ENCODE measurements at places on chromosomes 7 and 10. TPM values are rescaled to one million over a fixed set of nuclear protein-coding genes. Genes with fewer than 3 reads are reported as not detected.
A peak's percentile ranks its signal among the peaks of the same experiment; 100 is the strongest.

MMP21 gene
- 0.24 TPM for polyA plus RNA-seq

MYL10 gene
- not detected for polyA plus RNA-seq

RBP4 gene
- polyA plus RNA-seq, result 15.7 TPM

CDNF gene
- polyA plus RNA-seq, result 3.1 TPM

DNA sequence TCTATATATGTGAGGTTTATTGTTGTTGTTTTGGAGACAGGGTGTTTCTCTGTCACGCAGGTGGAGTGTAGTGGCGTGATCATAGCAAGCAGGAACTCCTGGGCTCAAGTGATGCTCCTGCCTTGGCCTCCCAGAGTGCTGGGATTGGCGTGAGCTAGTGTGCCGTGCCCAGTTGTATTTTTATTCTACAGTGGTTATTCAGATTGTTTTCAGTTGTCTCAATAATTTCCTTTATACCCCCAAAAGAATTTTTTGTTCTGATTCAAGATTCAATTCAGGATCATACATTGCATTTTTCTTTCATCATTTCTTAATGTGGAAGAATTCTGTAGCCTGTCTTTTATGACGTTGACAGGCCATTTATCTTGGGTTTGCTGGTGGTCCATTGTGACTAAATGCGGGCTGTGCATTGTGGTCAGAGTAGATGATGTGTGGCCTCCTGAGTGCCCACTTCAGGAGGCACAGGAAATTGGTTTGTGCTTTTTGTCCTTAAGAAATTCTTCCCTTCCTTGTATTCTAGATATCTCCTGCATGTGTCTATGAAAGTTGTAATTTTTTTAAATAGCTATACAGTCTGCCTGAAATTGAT, 22.9 kb downstream of the RBM33 start:
- DNase-seq, result no peak

DNA sequence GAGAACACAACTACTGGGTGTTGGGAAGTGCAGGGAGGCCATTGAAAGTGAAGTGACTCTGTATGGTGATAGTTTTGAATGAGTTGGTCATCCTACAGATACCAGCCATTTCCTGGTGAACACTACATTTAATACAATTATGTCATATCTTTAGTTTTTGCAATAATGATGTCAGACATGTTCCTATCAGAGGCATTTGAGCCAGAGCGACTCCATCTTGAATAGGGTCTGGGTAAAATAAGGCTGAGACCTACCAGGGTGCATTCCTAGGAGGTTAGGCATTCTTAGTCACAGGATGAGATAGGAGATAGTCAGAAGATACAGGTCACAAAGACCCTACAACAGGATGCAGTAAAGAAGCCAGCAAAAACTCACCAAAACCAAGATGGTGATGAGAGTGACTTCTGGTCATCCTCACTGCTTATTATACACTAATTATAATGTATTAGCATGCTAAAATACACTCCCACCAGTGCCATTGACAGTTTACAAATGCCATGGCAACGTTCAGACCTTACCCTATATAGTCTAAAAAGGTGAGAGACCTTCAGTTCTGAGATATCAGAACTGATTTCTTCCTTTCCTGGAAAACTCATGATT, 28.2 kb downstream of the ADK start:
- no peak for DNase-seq

DNA sequence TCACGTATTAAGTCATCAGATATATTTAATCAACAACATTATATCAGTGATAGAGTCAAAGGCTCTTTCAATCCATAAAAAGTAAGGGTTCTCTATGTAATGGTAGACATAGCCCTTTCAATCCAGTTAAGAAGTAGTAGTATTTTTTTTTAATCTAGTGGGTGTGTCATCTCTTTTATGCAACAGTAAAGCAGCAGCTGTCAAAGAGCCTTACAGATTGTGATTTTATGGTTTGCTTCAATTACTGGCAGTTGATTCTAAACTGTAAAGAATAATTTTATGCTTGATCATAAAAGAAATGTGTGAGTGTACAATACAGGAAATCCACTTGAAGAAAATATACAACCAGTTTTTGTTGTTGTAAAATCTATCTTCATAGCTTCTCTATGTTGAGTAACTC, 902.6 kb upstream of the MBL2 start:
- DNase-seq, result no peak

DNA sequence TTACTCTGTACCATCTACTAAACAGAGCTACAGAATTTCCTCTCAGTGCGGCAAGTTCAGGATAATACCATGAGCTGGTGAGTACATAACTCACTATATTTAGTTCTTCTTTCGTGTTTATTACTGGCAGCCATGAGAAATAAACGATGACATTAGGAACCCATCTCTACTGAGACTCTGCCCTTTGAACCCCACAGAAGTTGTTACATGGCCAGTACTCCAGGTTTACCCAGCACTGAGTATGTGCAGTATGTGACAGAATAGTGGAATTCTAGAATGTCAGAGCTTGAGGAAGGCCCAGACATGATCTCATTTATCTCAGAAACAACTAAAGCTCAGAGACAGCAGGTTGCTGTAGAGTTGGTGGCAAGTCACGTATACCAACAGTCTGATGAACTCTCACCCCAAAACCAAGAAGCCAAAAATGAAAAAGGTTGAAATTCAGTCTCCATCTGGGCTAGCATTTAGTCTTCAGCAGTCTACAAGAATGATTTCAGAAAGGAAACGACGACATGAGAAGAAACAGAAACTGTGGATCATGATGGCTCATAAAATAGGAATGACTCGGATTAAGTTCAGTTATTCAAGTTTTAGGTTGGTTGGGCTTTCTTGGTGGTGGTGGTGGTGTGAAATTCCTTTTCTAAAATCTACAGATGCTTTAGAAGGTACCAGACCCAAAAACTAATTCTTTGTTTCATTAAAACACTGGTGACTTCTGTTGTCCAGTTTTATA, 78.5 kb downstream of the SORBS1 start:
- no peak for DNase-seq

GRCh38 chr10:101089520-101090299, 27.9 kb downstream of the KAZALD1 start:
- no peak for DNase-seq

- no peak for DNase-seq
These were observed 12.7 kb upstream of the FOXL3 start for GRCh38 chr7:277228-277627.

DNA sequence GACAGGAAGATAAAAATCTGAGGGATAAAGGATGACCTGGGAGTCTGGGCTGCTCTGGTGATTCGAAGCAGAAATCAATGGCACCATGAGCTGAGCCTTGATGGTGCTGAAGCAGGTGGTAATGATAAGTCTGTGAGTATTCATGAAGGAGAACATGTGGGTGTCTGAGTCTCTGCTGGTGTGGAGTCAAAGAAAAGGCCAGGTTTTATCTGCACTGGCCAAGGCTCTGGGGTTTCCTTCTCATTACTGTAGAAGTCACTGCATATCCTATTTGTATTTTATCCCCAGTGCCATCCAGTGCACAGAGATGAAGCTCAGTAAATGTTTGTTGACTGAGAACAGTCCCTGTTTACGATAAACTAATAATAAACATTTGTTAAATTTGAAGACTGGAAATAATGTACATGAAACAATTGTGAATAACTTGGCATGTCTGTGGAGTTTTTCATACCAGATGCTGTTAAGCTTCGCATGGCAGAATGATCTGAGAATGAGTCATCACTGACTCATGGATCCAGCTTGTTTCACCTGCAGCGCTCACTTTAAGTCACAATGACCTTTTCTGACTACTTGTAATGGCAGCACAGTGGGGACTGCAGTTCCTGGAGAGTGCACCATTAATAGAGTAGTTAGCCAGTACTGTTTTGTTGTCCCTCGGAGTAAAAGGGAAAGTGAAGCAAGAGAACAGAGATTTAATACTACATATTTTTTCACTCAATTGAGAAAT, 538.5 kb downstream of the HTR7 start:
- no peak for DNase-seq

DNA sequence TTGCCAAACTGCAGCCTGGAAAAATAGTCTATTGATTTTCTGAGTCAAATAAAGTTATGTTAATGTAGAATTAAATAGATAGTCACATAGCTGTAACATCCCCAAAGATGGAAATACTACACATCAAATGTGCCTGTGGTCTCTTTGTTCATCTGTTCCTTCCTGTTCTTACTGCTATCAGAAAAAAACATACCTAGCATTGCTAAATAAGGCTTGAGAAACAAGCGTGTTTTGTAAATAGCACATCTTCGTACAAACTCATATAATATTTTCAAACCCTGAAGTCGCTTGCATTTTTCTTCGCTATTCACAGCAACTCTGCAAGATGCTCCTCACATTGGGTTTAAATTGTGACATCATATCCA, 116.1 kb downstream of the KLF6 start:
- DNase-seq, result no peak

GRCh38 chr10:46523962-46524471, 32.4 kb downstream of the GPRIN2 start:
- DNase-seq, result no peak

DNA sequence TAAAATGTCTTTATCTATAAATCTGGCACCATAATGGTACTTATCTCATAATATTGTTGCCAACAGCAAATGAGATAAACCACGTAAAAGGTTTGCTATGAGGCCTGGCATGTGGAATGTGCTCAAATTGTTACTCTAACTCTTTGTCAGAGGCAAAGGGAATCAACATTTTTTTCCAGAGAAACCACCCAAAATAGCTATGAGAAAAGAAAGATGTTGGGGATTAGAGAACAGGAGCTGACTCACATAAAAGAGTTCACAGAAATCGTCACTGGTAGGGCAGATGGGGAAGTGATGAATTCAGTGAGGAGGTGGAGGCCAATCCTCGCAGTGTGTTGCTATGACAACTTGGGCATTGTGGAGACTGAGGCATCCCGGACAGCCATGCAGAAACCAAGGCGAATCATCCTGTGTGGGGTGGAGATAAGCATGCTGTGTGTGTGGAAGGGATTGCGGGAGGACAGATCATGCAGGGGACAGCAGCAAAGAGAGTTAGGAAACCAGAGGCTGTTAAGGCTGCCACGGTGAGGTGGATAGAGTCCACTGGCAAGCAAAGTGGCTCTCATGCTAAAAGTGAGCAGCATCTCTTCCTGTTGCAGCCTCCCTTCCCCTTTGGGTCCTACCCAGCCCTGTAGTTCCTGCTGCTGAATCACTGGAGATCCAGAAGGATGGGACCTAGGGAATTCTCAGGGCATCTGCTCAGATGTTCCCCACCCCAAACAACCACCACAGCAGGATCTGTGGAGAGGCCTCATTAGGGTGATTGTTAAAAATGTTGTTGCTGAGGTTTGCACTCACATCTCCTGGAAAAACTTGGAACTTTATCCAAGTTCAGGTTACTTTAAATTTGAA, 103.9 kb downstream of the CUBN start:
- DNase-seq, result no peak

DNA sequence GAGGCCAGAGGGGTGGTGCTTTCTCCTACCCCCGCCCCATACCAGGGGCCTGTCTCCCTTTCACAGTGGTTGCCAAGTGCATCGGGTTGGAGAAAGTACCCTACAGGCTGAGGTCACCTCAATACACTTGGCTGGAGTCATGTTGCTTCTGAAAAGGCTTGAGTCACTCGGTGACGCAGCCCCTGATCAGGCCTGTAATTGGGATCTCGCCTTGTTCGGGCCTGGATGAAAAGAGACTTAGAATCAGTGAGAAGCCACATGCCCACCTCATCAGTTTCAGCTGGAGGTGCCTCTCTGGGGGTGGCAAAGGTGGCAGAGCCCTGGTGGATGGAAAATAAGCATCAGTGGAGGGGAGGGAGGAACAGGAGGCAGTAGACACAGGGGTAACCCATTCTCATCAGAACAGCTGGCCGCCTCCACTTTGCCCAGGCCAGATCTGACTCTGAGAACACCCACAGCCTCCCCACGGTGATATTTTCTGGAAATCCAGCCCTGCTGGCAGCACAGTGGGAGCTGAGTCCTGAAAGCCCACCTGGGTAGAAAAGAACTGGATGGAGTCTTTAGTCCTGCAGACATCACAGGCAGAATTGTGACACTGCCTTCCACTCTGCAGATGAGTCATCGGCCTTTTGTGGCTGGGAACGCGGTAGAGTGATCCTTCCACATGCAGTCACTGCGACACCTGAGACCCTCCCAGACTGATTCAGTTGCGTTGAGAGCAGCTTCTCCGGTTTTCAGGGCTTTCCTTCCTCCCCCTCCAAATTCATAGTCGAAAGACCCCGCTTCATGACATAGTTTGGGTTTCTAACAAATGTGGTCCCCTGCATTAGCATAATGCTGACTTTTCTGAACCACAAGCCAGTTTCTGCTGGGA, 108.0 kb downstream of the GRK5 start:
- DNase-seq, result no peak

- DNase-seq, result no peak
These were observed 134.8 kb upstream of the KIF5B start for GRCh38 chr10:32190890-32191491.

- DNase-seq, result no peak
These were observed 176.2 kb downstream of the LRMDA start for GRCh38 chr10:75607576-75607975.

GRCh38 chr10:26937371-26937770, 76.6 kb upstream of the ABI1 start:
- no peak for DNase-seq

DNA sequence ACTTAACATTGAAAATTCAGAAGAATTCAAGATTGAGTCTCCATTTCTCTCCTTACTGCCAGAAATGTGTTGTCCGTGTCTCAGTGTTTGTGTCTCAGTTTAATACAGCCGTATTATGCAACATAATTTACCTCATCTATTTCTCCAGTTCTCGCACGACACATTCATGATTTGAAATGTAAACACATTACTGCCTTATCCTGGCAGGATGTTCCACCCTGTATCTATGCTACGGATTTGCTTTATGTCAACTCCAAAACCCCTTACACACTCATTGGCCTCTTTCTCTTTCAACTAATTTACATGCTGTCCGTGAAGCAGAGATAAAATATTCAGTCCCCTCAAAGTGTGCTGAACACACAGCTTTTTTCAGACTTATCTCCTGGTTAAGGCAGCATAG, 653.7 kb upstream of the SEMA3D start:
- no peak for DNase-seq

DNA sequence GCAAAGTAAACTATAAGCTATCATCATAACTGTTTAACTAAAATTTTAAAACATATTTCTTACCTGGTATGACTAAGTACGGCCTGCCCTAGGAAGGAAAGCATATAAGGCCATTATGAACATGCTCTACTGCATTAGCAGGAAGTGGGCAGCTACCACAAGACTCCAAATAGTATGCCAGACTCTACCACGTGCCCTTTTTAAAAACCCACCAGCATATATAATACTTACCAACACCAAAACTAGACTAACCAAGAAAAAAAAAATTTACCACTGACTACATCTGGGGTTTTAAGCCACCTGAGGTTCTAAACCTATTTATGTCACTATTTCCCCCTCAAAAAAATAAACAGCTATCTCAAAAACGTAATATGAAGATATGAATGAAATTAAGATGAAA, 30.1 kb downstream of the NUDCD3 start:
- no peak for DNase-seq

GRCh38 chr10:113746217-113746957, 5.1 kb upstream of the PLEKHS1 start:
- DNase-seq, result no peak

- DNase-seq, result peak; percentile 62
These were observed 96.4 kb downstream of the MARCHF5 start for GRCh38 chr10:92387289-92387940.

DNA sequence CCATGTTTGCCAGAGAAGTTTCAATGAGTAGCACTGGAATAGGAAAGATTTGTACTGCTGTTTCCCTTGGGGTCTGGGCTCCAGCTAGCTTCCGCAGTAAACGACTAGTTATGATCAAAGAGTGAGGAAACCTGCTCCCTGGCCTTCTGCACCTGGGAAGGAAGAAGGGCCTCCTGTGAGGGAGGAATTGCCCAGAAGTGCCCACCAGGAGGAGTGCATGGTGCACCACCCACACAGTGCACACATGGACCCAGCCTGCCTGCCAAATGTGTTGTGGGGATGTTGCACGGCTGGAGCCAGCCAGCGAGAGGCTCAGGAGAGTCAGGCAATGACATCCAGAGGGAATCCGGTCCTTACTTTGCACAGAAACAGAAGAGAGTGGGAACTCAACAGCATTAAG, 27.0 kb upstream of the FAM107B start:
- no peak for DNase-seq

Data from left renal pelvis (tissue), 4 donors.